ENCODE measurements at places on chromosomes 5 and 9.

- DNase-seq, result no peak
Measured at GRCh38 chr5:82889088-82889487, 188.1 kb downstream of the TMEM167A start.

- DNase-seq, result no peak
Measured at GRCh38 chr9:127959398-127959797, 21.4 kb downstream of the EEIG1 start.

GRCh38 chr5:69517763-69518212 is 25.2 kb downstream of the OCLN start:
- DNase-seq, result no peak

- no peak for DNase-seq
Measured at GRCh38 chr5:89572696-89573095, 689.7 kb upstream of the MEF2C start.

DNA sequence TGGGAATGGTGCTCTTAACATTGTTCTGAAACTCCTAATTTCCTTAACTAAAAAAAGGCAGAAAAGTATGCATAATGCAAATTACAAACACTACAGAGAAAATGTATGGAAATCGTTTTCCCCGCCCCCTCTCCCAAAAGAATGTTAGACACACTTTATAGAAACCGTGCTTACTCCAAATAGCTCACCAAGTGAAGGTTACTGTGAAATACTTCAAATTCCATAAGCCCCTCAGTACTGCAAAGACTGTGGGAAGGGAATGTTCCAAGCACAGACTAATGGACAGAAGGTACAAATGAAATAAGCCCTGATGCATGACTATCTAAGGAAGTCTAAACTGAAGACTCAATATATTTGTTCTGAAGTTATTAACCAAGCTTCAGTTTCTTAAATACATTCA is 12.5 kb downstream of the MAPKAP1 start:
- peak; percentile 75 for DNase-seq
